ENCODE measurements at places on chromosomes 7 and 10. TPM values are rescaled to one million over a fixed set of nuclear protein-coding genes. Genes with fewer than 3 reads are reported as not detected.
A peak's percentile ranks its signal among the peaks of the same experiment; 100 is the strongest.

- DNase-seq = no peak
Measured at GRCh38 chr10:47060993-47061500, 149.8 kb downstream of the PTPN20 start.

GRCh38 chr10:34960983-34961382 lies 129.2 kb downstream of the CUL2 start:
- DNase-seq = no peak

- no peak for DNase-seq
Measured at GRCh38 chr10:15829495-15829894, 30.8 kb downstream of the MINDY3 start.

GRCh38 chr10:32156031-32156495 lies 99.8 kb upstream of the KIF5B start:
- DNase-seq = no peak

DNA sequence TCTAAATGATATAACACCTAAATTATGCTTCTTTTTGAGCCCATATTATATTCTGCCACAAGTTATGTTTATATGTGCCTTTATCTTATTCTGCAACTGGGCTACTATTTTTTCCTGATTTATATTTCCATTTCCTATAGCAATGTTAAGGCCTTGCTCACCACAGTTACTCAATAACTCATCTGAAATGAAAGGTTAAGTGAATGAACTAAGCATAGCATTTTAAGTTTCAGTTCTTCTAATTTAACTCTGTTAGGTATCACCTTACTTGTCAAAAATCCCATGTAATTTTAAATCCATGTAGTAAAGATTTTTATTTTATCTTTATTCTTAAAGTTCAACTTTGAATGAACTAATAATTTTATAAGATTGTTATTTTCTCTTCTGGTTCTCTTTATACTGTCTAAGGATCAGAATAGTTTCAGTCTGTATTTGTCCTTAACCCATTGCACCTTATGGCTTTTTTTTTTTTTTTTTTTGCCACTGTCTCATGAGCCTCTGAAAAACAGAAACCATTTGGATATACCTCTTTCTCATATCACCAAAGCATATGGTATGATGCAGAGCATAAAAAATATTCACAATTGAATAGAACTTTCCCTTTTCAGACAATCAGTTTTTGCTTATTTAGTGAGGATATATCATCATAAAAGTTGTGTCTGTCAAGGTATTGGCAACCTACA lies 301.8 kb upstream of the ZWINT start:
- no peak for DNase-seq

- DNase-seq = no peak
Measured at GRCh38 chr7:116929021-116929420, 24.3 kb upstream of the ST7 start.

- no peak for DNase-seq
Measured at GRCh38 chr7:40887099-40887498, 752.3 kb downstream of the SUGCT start.

GRCh38 chr7:48388911-48389310 lies 217.7 kb downstream of the ABCA13 start:
- no peak for DNase-seq

- no peak for DNase-seq
Measured at GRCh38 chr7:45240273-45240771, 82.7 kb downstream of the RAMP3 start.

GRCh38 chr7:65304175-65304574 lies 69.5 kb upstream of the ZNF92 start:
- no peak for DNase-seq

GRCh38 chr7:37065779-37066271 lies 341.5 kb upstream of the AOAH start:
- DNase-seq = no peak

DNA sequence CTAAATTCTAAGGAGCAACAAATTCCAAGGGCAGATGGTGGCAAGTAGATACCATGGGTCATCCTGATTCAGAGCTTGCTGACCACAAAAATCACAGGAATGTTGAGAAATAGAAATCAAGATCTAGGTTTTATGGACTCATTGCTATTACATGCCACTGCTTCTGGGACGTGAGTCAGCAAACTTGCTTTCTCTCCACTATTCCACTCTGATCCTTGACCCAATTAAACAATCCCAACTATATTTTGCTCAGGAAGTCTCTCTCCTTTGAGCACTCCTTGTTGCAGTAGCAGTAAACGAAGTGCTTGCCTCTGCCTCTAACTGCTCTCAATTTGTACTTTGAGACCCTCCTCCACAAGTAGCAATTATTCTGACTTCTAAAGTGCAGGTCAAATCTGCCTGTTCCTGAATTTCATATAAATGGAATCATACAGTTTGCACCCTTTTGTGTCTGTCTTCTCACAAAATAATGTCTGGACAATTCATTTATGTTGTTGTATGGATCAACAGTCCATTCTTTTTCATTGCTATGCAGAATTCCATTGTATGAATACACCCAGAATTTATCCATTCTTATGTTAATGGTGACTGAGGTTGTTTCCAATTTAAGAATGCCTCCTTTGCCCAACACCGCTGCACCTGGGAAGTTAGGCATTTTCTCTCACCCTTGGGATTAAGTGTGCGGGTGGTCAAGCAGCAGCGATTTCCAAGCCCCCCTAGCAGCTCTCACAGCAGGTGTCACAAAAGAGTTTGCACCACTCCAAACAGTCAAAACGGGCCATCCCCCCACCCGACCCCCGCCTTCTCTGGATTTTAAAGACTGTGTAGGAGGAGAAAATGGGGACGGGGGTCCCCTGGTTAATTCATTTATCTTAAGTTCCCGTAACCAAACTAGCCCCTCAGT lies 35.9 kb downstream of the ACSM6 start:
- DNase-seq = no peak

GRCh38 chr7:35185908-35186731 lies 67.8 kb downstream of the TBX20 start:
- peak; percentile 78 for DNase-seq

- DNase-seq = no peak
Measured at GRCh38 chr10:71696628-71697326, 22.8 kb downstream of the C10orf105 start.

- no peak for DNase-seq
Measured at GRCh38 chr10:126561294-126561920, 109.1 kb downstream of the C10orf90 start.

- no peak for DNase-seq
Measured at GRCh38 chr10:3196958-3197347, 24.4 kb upstream of the PITRM1 start.

- DNase-seq = no peak
Measured at GRCh38 chr7:11170863-11171568, 197.3 kb downstream of the PHF14 start.

DNA sequence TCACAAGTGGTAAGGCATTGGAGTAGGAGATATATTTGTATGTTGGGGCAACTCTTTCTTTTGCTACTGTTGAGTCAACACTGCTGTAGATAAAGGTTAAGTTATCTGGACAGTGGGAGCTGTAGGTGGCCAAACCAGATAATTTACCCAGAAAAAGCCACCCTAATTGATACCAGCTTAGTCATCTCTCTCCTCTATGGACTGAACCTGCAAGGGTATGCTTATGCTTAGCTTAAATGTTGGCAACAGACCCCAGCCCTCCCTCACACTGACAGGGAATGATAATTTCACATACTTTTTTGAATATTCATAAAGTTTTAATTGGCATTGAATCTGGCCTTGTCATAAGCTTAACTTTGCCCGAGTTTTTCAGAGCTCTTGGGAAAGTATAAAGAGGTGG lies 66.3 kb downstream of the CREB5 start:
- no peak for DNase-seq

GRCh38 chr7:93146472-93147141 lies 1.6 kb downstream of the SAMD9L start:
- no peak for DNase-seq

GRCh38 chr10:111511751-111512150 lies 434.9 kb downstream of the ADRA2A start:
- no peak for DNase-seq

GRCh38 chr10:119460369-119461195 lies 81.9 kb downstream of the RGS10 start:
- no peak for DNase-seq

DNA sequence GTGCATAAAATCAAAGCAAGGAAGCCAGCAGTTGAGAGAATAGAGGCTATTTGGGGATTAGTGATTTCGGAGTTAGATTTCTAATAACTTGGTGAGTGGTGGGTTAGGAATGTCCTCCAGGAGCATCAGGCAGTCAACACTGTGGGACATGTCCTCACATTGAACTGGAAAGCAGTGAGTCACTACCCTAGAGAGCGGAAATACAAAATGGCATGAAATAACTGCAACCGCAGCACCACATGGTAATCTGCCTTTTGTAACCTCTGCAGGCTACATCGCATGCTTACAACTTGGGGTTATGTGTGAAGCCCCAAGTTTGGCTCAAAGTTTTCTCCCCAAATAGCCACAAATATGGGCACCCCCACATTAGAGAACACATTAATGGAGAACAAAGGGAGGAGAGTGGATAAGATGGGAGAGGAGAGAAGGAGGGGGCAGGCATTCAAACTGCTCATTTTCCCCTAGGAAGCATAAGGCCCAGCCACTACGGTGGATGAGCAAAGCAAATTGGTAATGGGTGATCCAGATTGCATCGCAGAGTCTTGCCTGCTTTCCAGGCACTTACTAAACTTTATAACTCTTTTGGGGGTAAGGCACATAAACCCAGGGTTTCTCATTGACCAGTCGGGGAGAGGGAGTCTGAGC lies 22.0 kb upstream of the SLF2 start:
- DNase-seq = no peak

DNA sequence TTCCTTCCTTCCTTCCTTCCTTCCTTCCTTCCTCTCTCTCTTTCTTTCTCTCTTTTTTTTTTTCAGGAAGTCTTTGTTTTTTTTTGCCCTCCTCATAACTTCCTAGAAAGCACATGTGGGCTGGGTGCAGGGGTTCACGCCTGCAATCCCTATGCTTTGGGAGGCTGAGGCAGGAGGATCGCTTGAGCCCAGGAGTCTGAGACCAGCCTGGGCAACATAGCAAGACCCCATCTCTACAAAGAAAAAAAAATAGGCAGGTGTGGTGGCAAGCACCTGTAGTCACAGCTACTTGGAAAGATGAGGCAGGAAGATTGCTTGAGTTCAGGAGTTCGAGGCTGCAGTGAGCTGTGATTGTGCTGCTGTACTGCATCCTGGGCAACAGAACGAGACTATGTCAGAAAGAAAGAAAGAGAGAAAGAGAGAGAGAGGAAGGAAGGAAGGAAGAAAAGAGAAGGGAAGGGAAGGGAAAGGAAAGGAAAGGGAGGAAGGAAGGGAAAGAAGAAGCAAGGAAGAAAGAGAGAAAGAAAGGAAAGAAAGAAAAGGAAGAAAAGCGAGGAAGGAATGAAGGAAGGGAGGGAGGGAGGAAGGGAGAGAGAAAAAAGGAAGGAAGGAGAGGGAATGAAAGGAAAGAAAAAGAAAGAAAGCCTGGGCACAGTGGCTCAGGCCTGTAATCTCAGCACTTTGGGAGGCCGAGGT lies 13.5 kb upstream of the BAIAP2L1 start:
- no peak for DNase-seq

- DNase-seq = no peak
Measured at GRCh38 chr10:99360934-99361333, 31.8 kb downstream of the CNNM1 start.

DNA sequence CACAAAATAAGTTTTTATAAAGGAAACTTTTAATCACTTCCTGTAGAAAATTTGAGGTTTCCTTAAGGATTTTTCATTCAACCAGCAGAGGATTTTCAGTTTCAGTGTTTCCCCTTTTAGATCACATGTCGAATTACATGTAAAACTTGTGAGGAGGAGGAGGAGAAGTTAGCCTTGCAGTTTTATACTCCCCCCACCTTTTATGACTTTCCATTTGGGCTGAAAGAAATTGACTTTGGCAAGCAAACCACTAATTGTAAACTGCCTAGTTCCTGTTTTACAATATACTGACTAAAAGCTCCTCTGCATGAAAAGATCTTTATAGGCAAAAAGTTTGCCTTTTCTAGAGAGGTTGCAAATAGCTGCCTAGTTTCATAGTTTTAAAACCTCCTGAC lies 3.0 kb downstream of the BAMBI start:
- DNase-seq = no peak

The ITPRID1 gene
- not detected for total RNA-seq

The CDHR3 gene
- total RNA-seq = 3.5 TPM

The GLRX3 gene
- 73.8 TPM for total RNA-seq

The NKX2-3 gene
- total RNA-seq = not detected

The SFRP4 gene
- 197 TPM for total RNA-seq

The TMEM140 gene
- 8.8 TPM for total RNA-seq

The MNX1 gene
- total RNA-seq = not detected

The SPDYE5 gene
- not detected for total RNA-seq

The MRLN gene
- 0.38 TPM for total RNA-seq

The IGF2BP3 gene
- total RNA-seq = 0.51 TPM
